ENCODE measurements at places on chromosomes 11 and 22.
A peak's percentile ranks its signal among the peaks of the same experiment; 100 is the strongest.

GRCh38 chr11:133219543-133219942 lies 312.8 kb downstream of the OPCML start:
- DNase-seq = no peak

DNA sequence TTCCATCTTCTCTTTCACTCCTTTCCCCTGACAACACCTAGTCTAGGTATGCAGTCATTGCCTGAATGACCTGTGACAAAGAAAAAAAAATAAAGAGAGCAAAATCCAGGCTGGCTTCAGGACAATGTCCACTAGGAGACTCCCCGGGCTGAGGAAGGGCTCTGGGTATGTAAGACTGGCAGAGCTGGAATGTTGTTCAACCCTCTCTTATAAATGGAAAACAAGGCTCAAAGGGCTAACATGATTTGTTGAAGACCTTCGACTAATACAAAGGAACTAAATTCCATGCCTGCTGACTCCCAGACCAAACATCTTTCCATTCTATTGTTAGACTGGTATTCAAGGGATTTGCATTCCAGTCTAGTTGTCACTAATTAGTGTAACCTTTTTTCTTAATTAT lies 122.2 kb downstream of the ARL14EP start:
- DNase-seq = no peak

- DNase-seq = no peak
These were observed 746 bp upstream of the CALCB start for GRCh38 chr11:15072551-15073143.

GRCh38 chr11:33017478-33017877 lies 1.8 kb downstream of the DEPDC7 start:
- DNase-seq = no peak

DNA sequence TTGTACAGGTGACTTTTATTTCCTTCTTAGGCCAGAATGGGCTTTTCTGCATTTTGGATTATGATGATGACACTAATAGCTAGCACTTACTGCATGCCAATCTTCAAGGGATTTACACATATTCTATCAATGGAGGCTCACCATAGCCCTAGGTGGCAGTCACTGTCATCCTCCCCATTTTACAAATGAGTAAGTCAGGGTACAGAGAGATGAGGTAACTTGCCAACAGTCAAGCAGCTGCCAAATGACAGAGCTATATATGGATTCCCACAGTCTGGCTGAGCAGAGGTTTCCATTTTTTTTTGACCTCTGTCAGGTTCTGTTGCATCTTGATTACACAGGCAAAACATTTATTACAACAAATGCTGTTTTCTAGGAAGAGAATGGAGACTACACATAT lies 23.8 kb upstream of the C11orf96 start:
- no peak for DNase-seq

DNA sequence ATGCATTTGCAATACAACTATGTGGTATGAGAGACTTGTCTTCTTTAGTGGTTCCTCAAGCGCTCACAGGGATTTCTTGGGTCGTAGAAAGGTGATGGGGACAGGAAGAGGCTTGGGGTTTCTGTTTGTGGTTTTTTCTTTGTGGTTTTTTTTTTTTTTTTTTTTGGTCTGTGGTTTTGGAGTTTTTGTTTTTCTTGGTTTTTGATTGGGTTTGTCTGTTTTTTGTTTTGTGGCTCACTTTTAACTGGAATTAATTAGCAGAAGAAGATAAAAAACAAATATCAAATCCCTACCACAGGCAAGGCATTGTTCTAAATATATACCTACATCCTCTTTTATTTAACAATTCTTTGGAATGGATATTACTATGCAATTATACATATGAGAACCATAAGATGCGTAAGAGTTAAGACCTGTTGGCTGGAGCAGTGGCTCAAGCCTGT lies 5.5 kb downstream of the TTC28 start:
- DNase-seq = no peak

DNA sequence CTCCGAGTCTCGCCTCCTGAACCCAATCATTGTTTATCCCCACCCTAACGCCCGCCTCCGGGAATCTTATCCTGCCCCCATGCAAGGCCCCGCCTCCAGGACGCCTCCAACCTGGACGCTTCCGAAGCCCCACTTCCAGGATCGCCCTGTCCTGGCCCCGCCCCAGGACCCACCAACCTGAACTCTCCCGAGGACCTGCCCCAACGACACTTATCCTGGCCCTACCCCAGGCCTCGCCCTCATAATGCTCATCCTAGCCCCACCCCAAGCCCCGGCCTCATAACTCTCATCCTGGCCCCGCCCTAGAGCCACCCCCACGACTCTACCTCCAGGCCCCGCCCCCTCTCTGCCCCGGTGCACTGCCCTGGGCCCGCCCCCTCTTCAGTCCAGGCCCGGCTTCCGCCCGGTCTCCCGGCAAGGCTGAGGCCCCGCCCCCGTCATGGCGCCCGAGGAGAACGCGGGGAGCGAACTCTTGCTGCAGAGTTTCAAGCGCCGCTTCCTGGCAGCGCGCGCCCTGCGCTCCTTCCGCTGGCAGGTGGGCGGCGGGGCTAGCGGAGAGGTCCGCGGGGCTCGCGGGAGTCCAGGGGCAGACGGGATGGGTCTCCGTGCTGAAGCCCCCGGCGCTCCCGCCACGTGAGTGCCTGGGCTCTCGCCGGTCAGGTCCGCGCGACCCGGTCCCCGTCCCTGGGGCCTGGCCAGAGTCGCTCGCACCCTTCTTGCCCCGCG lies 45.7 kb upstream of the DEFB108B start:
- DNase-seq = peak; percentile 99

DNA sequence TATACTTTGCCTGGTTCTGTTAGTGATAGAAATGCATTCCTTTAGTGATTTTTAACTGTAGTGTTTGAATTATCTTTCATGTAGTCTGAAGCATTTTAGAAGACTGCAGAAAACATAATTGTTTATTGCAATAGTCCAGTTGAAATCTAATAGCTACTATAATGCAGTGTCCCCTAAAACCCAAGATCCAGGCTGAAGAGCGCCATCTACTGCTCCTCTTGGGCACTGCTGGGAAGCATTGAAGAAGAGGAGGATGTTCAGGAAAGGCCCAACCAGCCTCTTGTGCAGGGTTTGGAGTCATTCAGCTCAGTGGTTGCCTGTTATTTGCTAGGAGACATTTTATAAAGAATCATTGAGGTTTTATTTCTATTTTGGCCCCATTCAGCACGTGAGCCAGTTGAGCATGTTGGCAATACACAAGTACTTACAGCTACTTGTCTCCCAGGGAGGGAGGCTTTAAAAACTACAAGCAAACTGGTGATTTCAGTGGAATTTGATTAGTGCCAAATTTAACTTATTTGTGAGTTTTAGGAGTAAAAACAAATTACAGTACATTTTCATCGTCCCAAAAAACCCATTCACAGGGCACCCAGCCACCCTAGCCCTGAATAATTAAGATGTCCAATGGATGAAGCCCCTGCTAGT lies 74.9 kb upstream of the HORMAD2 start:
- DNase-seq = peak; percentile 38

DNA sequence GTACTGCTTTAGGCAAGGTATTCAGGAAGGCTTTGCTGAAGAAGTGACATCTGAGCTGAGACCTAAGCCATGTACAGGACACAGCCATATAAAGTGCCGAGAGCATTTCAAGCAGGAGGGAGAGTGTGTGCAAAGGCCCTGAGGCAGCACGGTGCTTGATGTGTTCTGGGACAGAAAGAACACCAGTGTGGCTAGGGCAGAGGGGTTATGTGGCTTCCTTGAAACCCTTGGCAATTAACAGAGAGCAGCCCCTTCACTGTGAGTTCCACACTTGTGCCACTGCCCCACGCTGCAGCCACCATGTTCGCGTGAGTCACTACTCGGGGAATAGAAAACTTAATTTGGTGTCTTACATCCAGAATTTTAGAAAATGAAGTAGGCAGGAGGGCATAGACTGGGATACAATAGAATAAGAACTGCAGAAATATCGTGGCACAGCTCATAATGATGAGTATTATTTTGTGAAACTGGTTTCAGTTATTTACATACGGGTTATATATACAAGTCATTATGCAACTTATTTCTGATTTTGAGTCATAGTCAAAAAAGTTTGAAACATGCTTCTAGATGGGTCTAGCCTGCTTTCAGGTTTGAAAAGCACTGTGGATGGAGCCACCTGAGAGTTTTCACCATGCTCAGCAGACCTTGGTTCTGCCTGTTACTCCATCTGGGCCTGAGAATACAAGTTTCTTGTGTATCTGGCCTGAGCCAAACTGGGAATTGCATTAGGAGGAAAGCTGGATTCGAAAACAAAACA lies 11.8 kb downstream of the IL10RA start:
- no peak for DNase-seq

DNA sequence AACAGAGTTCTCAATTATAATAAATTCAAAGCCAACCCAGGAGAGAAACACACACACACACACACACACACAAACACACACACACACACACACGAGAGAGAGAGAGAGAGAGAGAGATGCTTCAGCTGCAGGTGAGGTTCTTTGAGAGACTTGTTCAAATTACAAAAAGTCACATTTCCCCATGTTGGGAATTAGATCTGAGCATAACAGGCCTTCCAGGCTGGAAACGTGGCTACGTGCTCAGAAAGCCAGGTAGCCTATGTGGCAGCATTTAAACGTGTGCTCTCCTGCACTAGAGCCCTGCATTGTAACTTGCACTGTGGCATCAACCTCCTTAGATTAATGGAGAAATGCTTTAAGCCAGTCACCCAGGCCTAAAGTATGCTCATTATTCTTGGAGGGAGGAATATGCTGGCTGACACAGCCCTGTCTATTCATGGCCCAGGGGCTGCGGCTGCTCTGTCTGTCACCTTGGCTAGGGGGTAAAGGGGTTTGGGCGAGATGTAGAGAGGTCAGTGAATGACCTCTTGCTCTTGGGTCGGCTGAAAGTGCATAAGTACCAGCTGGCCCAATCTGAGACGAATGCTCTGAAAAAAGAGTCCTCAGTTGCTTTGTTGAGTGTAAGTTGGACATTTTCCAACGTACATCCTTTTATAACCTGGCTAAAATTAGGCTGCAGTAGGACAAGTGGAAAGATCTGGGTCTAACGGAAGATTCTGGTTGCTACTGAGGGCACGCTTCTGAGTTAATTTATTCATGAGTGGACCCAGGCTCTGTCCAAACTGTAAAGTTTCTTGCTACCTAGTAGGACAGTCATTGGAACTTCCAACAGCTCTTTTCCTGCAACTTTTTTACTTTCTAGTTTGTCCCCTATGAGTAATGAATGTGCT lies 171.1 kb upstream of the SEZ6L start:
- no peak for DNase-seq

DNA sequence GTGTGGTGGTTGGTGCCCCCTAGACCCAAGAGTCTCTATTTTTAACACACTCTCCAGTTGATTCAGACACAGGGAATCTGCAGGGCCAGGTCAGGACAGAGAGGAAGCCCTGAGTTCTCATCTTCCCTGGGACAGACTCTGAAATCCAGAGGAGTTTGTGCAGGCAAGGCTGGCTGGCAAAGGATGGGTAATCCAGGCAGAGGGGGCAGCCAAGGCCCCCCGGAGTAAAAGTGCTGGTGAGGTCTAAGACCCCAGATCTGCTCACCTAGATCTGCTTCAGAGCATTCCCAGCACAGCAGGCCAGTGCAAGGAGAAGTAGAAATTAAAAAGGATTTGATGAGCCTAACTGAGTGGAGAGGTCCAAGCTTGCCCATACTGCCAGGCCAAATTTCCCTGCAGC lies 40.6 kb upstream of the MN1 start:
- no peak for DNase-seq

DNA sequence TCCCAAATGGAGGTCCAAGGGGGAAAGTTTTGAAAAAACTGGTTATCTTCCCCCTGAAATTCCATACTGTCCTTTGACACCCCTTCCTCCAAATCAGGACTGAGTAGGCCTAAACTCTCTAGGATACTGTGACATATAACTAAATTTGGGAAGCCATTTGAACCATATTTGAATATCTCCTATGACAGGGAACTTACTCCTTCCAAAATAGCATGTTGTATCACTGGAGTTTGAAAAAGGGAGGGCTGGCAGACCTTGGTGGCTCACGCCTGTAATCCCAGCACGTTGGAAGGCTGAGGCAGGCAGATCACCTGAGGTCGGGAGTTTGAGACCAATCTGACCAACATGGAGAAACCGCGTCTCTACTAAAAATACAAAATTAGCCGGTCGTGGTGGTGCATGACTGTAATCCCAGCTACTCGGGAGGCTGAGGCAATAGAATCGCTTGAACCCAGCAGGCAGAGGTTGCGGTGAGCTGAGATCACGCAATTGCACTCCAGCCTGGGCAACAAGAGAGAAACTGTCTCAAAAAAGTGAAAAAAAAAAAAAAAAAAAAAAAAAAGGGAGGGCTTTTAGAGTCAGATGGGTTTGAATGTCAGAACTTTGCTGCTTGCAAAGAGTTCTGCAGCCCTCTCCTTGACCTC lies 42.4 kb downstream of the PIK3C2A start:
- no peak for DNase-seq

- DNase-seq = no peak
These were observed 407.3 kb downstream of the TMEM135 start for GRCh38 chr11:87444993-87445392.

DNA sequence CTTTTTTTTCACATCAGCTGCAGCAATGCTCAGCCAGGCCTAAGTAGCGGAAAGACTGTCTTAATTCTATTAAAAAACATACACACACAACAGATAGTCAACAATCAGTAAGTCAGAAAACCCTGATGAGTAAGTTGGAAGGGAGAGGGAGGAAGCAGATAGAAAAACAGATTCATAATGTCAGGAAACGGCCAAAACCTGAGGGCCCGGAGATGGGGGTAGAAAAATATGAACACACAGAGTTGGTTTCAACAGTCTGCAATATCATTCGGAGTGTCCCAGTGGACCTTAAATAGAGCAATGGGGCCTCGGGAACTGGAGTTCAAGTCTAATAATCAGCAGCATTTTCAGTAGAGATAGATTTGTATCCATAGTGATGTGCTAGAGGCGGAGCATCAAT lies 14.8 kb downstream of the LRRC55 start:
- no peak for DNase-seq

GRCh38 chr22:35065796-35066218 lies at the start of gene ISX:
TSS of gene ISX (plus strand) at chr22:35066158. CDS start at chr22:35067088, 930 bp downstream.
- no peak for DNase-seq

GRCh38 chr22:47205081-47205491 lies 442.6 kb downstream of the TBC1D22A start:
- no peak for DNase-seq

GRCh38 chr22:43198936-43199335 lies 12.0 kb upstream of the TTLL12 start:
- no peak for DNase-seq

DNA sequence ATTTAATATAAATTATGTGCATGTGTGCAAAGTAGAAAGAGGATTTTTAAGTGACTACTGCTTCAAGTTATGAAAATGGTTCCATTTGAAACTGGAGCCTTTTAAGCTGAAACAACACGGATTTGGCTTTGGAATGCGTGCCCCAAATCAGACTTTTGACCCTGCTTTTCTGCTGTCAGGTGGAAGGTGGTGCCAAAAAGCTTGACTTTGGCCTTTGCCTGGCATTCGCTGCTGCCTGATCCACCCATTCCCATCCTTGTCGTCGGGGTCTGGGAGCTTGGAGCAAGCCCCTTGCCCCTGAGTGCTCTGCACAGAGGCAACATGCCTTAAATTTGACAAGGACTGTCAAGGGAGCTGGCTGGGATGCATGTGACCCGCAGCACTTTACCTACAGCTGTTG lies 335.3 kb upstream of the SYN3 start:
- DNase-seq = no peak

GRCh38 chr11:10762185-10762584 lies 11.1 kb downstream of the CTR9 start:
- DNase-seq = no peak

All from NCI-H345 (cell line).